ENCODE measurements at places on chromosomes 16 and 17.

DNA sequence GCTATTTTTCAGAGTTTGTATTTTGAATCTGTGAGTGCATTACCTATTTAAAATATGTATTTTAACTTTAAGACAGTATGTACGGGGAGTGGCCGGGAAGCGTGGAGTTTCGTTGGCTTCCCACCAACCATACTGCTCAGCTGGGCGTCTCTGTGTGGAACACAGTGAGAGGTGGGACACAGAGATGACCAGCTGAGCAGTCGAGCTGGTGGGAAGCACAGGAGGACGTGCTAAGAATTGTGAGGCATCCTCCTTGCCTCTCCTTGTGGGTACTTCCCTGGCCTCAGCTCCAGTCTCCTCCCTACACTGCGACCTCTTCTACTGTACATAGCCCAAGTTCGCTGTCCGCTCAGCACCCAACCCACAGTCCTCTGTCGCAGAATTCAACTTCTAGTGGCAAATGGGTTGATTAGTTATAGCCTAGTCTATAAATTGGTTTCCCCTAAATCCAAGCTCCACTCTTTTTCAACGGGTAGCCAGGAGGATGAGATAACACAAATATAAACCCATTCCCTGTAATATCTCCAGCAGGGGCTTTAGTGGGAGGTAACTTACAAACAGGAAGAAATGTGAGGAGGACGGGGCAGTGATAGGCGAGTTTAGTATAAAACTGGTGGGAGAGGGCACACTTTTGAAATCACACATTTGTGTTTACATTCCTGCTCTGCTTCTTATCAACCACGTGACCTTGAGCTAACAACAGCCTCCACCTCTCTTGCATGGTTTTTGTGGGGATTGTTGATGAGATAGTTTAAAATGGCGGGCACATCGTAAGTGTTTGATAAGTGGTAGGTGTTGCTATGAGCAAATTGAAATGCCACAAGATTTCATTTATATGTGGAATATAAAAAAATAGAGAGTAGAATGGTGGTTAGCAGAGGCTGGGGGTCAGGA is 211.9 kb upstream of the HS3ST3A1 start:
- H3K36me3 ChIP-seq, result no peaks in the 10 kb centered on the region
- no peaks in the 10 kb centered on the region for H3K27me3 ChIP-seq
- H3K27ac ChIP-seq, result no peak overlapping the region

DNA sequence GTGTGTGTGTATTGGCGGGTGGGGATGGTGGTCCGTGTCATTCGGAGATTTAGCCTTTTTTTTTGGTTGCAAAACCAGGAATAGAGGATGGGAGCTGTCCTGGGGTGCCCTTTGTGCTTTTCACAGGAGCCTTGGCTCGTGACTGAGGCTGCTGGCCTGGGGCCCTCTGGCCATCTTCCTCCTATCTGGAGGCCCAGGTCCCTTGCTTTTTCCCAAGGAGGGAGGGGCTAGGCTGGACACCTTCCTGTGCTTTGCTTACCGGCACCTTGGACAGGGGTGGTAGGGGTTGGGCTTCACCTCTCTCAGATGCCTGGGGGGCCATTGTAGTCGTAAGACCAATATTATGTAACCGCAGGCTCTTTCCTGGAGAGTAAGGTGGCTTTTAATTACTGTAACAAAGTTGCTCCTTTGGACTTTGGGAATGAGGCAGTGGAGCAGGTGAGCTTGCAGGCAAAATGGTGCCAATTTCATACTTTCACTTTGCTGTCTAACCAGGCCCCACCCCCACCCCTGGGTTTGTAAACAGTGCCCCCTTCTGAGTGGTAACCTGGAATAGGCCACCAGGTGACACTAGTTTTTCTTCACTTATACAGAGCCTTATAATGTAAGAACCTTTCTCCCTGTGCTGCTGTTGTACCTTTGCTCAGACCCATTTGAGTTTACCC is 1.2 kb downstream of the DYNLL2 start:
- peak; percentile 16 for DNase-seq
- H3K4me1 ChIP-seq, result peaks cover 26% of the 10 kb centered on the region
- H3K36me3 ChIP-seq, result peaks cover 50% of the 10 kb centered on the region
- no peaks in the 10 kb centered on the region for H3K27me3 ChIP-seq
- H3K27ac ChIP-seq, result peak overlapping the region; percentile 77

GRCh38 chr17:50767446-50767845 is at the start of gene ANKRD40CL:
ANKRD40CL (minus strand) TSS chr17:50767518; CDS start chr17:50766913, 605 bp downstream.
- H3K4me3 ChIP-seq, result no peak within 1 kb of the TSS
- H3K4me1 ChIP-seq, result peaks cover 18% of the 10 kb centered on the region
- peaks cover 10% of the 10 kb centered on the region for H3K27me3 ChIP-seq
- DNase-seq, result no peak

DNA sequence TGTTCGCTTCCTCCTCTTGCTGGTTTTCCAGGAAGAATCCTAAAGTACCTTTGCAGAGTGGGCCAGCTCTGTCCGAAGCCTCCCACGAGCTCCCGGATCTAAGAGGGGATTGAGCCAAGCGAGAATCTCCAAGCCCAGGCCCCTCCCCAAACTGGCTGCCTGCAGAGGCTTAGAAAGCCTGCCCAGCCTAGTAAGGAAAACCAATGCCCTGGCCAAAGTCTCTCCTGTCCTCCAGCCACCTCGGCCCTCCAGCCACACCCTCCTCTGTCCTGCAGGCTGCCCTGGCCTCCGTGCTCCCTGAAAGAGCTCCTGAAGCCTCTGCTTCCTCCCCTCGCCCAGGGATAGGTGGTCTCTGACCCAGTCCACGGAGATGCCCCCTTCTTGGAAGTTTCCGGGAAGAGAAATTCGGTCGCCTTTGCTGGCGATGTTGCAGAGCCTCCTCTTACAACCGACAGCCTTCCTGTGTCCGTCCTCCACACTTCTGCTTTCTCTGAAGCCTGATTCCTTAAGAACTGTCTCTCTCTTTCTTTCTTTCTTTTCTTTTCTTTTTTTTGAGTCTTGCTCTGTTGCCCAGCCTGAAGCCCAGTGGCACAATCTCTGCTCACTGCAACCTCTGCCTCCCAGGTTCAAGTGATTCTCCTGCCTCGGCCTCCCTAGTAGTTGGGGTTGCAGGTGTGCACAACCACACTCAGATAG is 54.9 kb upstream of the TOB1 start:
- H3K4me1 ChIP-seq, result peaks cover 37% of the 10 kb centered on the region
- peaks cover 14% of the 10 kb centered on the region for H3K36me3 ChIP-seq
- H3K27me3 ChIP-seq, result no peaks in the 10 kb centered on the region
- no peak overlapping the region for H3K4me3 ChIP-seq
- no peak for DNase-seq

GRCh38 chr16:19751478-19752385 is 33.7 kb downstream of the IQCK start:
- DNase-seq, result no peak
- no peaks in the 10 kb centered on the region for H3K4me1 ChIP-seq
- no peak overlapping the region for H3K27ac ChIP-seq
- H3K36me3 ChIP-seq, result peaks cover 3% of the 10 kb centered on the region

- peak; percentile 48 for DNase-seq
- peaks cover 38% of the 10 kb centered on the region for H3K4me1 ChIP-seq
- peak overlapping the region; percentile 41 for H3K27ac ChIP-seq
- H3K36me3 ChIP-seq, result peaks cover 7% of the 10 kb centered on the region
These were observed 124.1 kb upstream of the TNRC6C start for GRCh38 chr17:77834170-77835115.

DNA sequence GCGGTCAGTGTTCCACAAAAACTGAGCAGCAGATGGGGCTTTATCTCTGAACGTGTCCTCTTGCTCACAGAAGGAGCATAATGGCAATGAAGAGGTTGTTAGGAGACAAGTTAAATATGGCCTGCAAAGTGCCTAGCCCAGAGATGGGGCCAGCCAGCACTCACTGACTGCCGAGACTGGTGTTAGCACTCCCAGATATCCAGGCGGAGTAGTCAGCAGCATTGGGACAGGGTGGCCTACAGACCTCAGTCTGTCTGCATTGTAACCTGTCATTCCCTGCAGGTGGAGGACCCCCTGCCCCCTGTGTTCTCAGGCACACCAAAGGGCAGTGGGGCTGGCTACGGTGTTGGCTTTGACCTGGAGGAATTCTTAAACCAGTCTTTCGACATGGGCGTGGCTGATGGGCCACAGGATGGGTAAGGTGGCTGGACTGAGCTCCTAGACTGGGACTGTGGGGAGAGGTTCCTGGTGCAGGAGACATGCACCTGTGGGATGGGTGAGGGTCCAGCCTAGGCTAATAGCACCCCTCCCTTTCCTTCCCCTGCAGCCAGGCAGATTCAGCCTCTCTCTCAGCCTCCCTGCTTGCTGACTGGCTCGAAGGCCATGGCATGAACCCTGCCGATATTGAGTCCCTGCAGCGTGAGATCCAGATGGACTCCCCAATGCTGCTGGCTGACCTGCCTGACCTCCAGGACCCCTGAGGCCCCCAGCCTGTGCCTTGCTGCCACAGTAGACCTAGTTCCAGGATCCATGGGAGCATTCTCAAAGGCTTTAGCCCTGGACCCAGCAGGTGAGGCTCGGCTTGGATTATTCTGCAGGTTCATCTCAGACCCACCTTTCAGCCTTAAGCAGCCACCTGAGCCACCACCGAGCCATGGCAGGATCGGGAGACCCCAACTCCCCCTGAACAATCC is 4.2 kb downstream of the MFAP4 start:
- H3K4me1 ChIP-seq, result peaks cover 12% of the 10 kb centered on the region
- H3K4me3 ChIP-seq, result no peak overlapping the region
- DNase-seq, result no peak
- H3K27ac ChIP-seq, result peak overlapping the region; percentile 35
- no peaks in the 10 kb centered on the region for H3K27me3 ChIP-seq

- no peak overlapping the region for H3K27ac ChIP-seq
- no peak overlapping the region for H3K4me3 ChIP-seq
- peaks cover 34% of the 10 kb centered on the region for H3K27me3 ChIP-seq
- DNase-seq, result no peak
- H3K4me1 ChIP-seq, result peaks cover 2% of the 10 kb centered on the region
These were observed 70.9 kb upstream of the ARL4D start for GRCh38 chr17:43327834-43328420.

DNA sequence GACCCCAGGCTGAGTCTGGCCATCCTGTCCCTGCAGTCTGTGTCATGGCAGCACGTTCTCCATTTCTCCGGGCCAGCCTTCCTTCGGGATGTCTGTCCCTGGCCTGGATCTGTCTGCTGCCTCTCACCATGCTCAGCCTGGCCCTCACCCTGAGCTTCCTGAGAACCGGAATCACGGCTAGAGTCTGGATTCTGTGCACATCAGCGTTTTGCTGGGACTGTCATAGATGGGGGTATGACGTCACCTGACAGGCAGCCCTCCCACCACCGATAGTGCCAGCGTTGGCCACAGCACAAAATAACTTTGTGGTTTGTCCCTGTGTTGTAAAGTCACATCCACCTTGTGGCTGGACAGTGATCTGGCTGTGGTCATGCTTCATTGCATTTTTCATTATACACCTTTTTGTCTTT is 59.2 kb downstream of the B9D1 start:
- no peaks in the 10 kb centered on the region for H3K36me3 ChIP-seq
- no peak for DNase-seq
- H3K27ac ChIP-seq, result no peak overlapping the region
- peaks cover 13% of the 10 kb centered on the region for H3K4me1 ChIP-seq
- H3K4me3 ChIP-seq, result no peak overlapping the region

GRCh38 chr16:14365200-14365851 is 264.7 kb downstream of the PARN start:
- no peaks in the 10 kb centered on the region for H3K36me3 ChIP-seq
- H3K27ac ChIP-seq, result no peak overlapping the region
- H3K4me1 ChIP-seq, result no peaks in the 10 kb centered on the region
- no peak overlapping the region for H3K4me3 ChIP-seq
- H3K27me3 ChIP-seq, result peaks cover 27% of the 10 kb centered on the region
- no peak for DNase-seq

GRCh38 chr16:14057878-14058382 is 13.2 kb upstream of the MRTFB start:
- no peak overlapping the region for H3K27ac ChIP-seq
- H3K27me3 ChIP-seq, result peaks cover 46% of the 10 kb centered on the region
- DNase-seq, result no peak
- no peak overlapping the region for H3K4me3 ChIP-seq

DNA sequence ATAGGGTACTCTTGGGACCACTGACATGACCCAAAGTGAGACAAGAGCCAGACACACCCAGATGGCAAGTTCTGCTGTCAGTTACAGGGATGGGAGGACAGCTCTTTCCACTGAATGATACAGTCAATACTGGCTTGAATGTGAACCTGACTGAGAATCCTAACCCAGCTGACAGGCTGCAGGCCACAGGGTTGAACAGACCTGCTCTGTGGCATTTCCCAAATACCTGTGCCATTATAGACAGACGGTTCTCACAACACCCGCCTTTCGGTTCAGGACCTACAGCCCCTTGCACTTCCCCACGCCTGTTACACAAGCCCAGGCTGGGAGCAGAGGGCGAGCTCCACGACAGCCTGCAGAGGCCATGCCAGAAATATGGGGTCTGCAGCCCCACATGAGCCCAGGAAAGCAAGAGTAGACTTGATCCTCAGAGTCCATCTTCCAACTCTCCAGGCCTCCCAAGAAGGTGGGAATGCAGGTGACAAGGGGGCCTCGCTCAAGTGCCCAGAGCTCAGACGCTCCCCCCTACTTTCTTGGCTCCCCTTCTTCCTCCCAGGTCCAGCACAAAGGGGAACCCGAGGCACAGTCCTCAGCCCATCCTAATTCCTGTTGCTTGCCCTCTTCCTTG is 314.3 kb downstream of the SOX9 start:
- H3K4me3 ChIP-seq, result no peak overlapping the region
- no peaks in the 10 kb centered on the region for H3K4me1 ChIP-seq
- H3K36me3 ChIP-seq, result no peaks in the 10 kb centered on the region
- peaks cover 32% of the 10 kb centered on the region for H3K27me3 ChIP-seq
- DNase-seq, result no peak

DNA sequence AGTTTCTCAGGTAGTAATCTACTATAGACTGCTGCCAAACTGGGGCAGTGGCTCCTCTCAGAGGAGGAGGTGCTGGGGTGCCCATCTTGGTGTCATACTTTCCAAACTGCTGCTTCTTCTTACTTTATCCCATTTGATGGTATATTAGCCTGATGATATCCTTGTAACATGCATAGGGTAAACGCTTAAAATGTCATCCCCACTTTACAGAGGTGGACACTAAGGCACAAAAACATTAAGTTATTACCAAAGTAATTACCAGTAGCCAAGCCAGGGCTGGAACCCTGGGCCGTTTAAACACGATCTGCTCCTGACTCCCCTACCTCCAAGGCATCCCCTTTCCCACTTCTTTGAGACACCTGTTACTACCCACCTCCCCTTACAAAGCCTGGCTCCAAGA is 37.8 kb upstream of the CSNK2A2 start:
- peaks cover 11% of the 10 kb centered on the region for H3K4me1 ChIP-seq
- peaks cover 43% of the 10 kb centered on the region for H3K27me3 ChIP-seq
- H3K27ac ChIP-seq, result no peak overlapping the region
- H3K4me3 ChIP-seq, result peak overlapping the region; percentile 76
- no peak for DNase-seq
- H3K36me3 ChIP-seq, result no peaks in the 10 kb centered on the region

GRCh38 chr16:35365675-35366074 is 1906.3 kb downstream of the TP53TG3F start:
- no peak overlapping the region for H3K4me3 ChIP-seq
- no peak overlapping the region for H3K27ac ChIP-seq
- H3K4me1 ChIP-seq, result no peaks in the 10 kb centered on the region
- H3K36me3 ChIP-seq, result no peaks in the 10 kb centered on the region
- no peak for DNase-seq
- no peaks in the 10 kb centered on the region for H3K27me3 ChIP-seq

DNA sequence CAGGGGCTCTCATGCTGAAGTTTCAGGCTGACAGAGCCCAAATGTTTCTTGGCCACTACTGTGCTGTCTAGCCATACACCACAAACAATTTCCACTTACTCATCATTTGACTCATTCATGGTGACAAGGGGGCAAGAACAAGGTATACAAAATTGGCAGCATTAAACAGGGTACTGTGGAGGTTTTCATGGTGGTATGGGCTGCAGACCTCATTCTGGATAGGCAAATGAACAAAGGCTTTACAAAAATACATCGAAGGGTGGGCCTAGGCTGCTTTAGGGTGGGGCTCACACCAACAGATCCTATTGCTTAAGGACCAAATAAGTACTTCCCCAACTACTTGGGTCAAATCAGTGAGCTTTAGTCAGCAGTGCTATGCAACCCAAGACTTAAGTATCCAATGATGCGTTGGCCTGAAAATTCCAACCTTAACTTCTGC is 53.0 kb downstream of the N4BP1 start:
- no peak for DNase-seq
- H3K4me3 ChIP-seq, result no peak overlapping the region

All from effector memory CD8-positive, alpha-beta T cell (primary cell).